Fibroblast of skin of right biceps (primary cell): ENCODE measurements at places on chromosomes 3 and 15.

DNA sequence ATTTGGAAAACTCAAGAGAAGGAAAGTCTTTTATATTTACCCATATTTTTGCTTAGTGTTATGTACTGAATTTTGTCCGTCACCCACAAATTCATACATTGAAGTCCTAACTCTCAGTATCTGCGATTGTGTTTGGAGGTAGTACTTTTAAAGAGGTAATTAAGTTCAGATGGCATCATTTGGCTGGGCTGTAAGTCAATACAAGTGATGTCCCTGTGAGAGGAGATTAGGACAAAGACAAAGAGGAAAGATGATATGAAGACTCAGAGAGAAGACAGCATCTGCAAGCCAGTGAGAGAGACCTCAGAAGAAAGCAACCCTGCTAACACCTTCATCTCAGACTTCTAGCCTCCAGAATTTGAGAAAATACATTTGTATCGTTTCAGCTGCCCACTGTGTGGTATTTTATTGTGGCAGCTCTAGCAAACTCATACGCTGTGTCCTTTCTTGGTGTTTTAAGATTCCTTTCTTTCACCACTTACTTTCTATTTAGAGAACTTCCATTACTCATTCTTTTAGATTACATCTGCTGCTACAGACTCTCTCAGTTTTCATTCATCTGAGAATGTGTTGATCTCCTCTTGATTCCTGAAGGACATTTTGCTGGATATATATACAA, 17.0 kb downstream of the LRCH3 start:
- peak; percentile 54 for DNase-seq

GRCh38 chr15:71337197-71337845, 222.1 kb downstream of the THSD4 start:
- peak; percentile 35 for DNase-seq

DNA sequence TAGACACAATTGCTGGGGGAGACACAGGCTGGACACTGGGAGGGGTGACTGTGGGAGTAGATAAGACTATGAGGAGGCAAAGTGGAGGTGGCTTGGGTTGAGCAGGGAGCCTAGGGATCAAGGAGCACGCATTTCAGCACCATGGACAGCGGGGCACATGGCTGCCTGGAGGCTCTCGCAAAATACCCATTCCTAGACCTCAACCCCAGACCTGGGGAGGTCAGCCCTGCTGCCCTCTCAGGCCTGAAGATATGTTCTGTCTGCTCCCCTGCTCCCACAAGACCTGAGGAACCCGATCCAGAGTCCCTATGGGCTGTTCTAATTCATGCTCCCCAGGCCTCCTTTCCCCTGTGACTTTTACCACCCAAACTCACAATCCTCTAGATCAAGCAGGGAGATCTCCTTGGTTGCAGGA, 16.0 kb upstream of the CPEB1 start:
- peak; percentile 57 for DNase-seq

GRCh38 chr15:40523611-40524010, 41.2 kb downstream of the CCDC32 start:
- no peak for DNase-seq

DNA sequence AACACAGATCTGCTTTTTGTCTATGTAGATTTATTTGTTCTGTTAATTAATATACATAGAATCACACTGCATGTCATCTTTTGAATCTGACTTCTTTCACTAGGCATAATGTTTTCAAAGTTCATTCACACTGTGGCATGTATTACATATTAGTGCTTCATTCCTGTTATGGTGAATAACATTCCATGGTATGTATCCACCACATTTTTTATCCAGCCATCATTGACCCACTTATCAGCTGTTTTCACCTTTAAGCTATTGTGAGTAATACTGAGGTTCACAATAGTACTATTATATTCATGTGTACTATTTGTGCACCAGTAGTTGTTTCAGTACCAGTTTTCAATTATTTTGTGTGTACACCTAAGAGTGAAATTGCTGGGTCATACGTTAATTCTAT, 230.6 kb upstream of the CNTN3 start:
- DNase-seq, result peak; percentile 64

GRCh38 chr15:41483115-41483514, 10.6 kb upstream of the ITPKA start:
- no peak for DNase-seq

DNA sequence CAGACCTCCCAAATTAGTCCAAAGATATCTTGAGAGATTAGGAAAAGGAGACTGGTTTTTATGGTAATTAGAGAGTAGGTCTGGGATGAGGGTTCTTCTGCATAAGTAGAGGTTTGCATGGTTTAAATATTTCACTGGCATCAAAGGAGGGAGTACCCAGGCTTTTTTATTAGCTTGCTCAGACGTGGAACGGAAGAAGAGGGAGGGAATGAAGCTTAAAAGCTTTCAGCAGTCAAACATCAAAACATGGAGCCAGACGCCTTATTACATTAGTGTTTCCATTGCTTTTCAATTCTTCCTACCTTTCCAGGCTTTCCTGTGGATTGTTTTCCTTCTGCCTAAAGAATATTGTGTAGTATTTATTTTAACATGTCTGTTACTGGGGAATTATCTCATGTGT, 342.1 kb upstream of the SOX2 start:
- DNase-seq, result no peak

DNA sequence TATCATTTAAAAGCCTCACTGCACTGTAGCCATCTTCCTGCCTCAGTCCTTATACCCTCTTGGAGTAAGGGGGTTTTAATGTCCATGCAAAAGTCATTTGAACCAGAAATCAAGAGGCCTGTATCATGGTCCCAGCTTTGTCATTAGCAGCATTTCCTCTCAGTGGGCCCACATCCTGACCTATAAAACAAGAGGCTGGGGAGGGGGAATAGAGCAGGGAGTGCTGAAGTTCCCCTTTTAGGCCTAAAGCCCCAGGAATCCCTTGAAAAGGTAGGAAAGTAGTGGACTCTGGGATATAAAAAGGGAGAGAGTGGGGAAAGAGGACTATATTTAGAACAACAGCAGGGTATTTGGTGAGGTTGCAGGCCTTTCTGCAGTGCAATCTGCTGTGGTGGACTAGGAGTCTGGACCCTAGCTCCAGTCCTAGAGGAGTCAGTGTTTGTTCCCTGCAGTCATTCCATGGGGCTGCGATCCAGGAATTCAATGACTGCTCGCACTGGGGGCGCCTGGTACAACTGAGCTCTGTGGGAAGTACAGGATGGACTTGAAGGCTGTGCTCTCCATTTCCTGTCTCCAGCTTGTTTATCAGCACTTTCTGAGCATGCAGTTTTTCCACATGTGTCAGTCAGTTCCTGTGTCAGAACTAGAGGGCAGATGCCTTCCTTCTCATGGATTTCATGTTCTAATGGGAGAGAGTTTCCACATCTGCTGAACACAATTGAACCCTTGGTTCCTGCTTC, 46.8 kb downstream of the PDHB start:
- DNase-seq, result peak; percentile 94

DNA sequence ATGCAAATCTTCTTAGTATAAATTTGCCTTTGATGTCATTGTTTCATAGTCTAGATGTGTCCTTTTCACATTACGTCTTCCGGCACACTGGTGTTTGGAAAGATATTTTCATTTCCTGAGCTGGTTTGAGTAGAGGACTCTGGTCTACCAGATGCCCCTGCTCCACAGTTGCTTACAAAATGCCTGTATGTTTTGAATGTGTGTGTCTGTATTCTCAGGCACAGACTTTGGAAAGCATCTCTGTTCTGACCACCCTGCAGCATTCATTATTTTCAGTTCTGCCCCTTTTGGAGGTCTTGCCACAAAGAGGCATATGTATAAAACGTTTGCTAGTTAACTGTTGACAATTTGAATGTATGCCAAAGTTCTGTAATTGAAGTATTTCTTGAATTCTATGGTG, 236.0 kb upstream of the GOLIM4 start:
- DNase-seq, result no peak

DNA sequence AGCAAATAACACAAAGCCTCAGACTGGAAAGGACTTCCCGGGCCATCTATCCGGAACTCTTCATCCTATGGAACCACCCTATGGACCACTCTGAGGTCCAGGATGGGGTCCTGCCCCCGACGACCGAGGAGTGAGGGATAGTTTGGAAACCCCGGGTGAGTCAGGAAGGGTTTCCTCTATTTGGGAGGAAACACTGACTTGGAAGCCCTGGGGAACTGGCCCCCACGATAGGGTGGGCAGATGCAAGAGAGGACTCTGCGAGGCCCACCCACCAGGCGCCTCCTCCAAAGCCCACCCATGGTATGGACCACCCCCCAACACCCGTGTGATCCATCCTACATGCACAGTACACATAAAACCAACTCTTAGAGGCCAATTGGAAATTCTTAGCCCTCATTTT, 69.4 kb downstream of the CPN2 start:
- no peak for DNase-seq

GRCh38 chr15:77296773-77297337, 123.0 kb downstream of the PEAK1 start:
- DNase-seq, result no peak

DNA sequence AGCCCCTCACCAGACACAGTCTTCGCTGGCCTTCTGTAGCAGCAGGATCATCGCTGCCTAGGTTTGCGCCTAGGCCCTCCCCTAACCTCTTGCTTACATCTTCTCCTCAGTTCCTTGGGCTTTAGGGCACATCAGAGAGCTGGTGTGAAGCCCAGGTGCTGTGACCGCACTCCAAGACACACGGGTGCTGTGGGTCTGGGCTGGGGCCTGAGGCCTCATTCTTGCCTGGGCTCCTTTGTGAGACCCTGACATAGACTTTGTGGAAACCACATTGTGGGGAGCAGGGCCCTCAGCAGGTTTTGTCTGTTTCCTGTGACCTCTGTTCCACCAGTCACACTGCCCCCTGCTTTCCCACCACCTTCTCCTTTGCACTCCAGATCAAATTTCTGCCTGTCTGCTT, 8.0 kb downstream of the AMIGO3 start:
- no peak for DNase-seq

DNA sequence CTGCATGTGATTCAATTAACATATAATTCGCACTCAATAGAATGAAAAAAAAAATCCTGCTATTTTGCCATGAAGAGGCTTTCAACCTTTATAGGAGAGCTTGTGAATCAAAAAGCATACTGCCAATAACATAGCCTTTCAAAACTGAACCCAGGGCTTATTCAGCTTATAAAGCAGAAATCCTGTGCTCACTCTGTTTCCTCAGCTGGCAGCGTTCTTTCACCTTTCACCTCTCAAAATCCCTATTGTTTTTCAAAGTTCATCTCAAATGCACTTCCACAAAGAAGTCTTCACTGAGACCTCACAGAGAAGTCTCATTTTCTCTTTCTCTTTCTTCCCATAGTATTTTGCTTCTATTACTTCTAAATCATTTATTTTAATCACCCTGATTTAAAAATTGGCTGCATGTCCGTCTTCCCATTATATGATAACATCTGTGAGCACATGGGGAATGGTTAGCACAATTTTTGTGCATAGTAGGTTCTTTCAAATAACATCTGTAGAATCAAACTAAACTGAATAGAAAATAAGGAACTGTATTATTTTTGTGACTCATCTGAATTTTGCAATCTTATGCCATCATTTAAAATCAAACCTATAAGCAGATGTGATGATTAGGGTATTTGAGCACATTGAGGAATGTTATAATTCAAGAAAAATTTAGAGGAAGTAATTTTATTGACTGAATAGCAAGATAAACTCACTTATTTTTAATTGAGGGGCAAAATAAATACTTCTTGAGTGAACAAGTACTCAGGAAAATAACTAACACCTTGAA, 373.4 kb downstream of the NLGN1 start:
- DNase-seq, result peak; percentile 13

DNA sequence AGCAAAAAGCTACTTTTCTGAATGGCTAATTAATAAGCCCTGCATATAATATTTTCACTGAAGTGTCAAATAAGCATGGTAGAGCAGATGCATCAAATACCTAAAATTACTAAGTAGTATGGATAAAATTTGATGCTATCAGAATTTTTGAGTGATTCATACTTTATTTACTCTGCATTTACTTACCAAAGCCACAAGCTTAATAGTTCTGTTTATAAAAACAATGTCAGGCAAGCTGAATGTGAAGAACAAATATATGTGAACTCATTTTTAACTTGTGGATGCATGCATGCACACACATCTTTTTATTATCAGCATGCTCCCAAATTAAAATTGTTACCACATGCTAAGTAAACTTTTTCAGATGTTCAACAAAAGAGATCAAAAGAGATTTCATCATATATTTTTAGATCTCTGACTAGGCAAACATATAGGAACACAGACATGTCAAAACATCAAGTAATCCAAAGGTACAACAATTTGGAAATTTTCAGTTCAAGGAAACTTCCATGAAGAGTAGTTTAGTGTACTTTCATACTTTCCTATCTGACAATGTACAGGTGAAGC, 969.4 kb downstream of the ROBO1 start:
- no peak for DNase-seq

GRCh38 chr3:150765949-150766720, 3.2 kb upstream of the SIAH2 start:
- DNase-seq, result peak; percentile 87

DNA sequence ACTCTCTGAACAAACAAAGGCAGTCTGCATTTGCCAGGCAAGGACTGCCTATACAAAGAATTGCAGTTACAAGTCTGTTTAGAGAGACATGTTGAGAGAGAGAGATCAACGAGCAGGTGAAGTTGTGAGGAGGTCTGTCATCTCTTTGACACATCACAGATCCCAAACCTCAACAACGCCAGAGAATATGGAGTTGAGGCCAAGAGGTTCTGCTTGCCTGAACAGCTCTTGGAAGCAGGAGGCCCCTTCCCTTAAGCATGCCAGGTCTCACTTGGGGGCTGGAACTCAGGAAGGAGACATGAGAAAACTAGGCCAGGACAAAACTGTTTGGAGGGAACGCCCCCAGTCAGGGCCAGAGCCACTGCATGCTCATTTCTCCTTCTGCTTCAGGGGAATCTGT, 22.3 kb upstream of the MUSTN1 start:
- DNase-seq, result no peak

- DNase-seq, result no peak
Observed at GRCh38 chr3:43211681-43212080, 74.7 kb upstream of the SNRK start.

- DNase-seq, result peak; percentile 76
Observed at GRCh38 chr3:184334470-184335158, 2.8 kb upstream of the FAM131A start.

- DNase-seq, result no peak
Observed at GRCh38 chr15:95742836-95743235, 587.7 kb upstream of the NR2F2 start.

DNA sequence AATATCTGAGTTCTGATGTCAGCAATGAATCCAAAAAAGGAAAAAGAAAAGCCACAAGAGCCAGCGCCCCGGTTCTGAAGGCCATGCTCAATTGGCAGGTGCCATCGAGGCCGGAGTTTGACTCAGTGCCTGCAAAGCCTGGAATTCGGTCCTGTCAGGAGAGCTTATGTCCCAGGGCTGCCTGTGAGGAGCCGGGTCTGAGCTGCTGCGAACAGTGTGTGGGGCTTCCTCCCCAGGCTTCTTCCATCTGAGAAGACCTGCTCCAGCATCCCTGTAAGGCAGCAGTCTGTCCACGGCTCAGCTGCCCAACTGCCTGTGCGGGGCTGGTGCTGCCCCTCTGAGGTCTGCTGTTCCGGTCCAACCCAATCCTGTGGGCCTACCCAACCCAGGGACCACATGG, 46.1 kb downstream of the ROPN1B start:
- no peak for DNase-seq

- no peak for DNase-seq
Observed at GRCh38 chr15:65055201-65055870, 10.1 kb downstream of the SLC51B start.

- DNase-seq, result peak; percentile 50
Observed at GRCh38 chr15:60179786-60180391, 175.8 kb downstream of the FOXB1 start.
